Stimulated activated effector memory CD8-positive, alpha-beta T cell treated with anti-CD3 and anti-CD28 coated beads, Interleukin-12 subunit alpha, Interleukin-12 subunit beta, amount 100 ng/mL, for 72 hours (primary cell): ENCODE measurements at places on chromosomes 6 and 20.

- DNase-seq: no peak
Measured at GRCh38 chr6:125097186-125097585, 56.4 kb upstream of the TPD52L1 start.

- no peak for DNase-seq
Measured at GRCh38 chr20:5918856-5919625, 31.3 kb downstream of the TRMT6 start.

GRCh38 chr6:169965657-169966311, 214.4 kb downstream of the ERMARD start:
- no peak for DNase-seq

- no peak for DNase-seq
Measured at GRCh38 chr20:32553618-32554017, 31.5 kb downstream of the NOL4L start.

GRCh38 chr20:19562426-19562825, 195.6 kb upstream of the RIN2 start:
- no peak for DNase-seq

GRCh38 chr6:27242589-27243265, 4.8 kb upstream of the PRSS16 start:
- DNase-seq: no peak

- no peak for DNase-seq
Measured at GRCh38 chr6:16837217-16837972, 76.1 kb upstream of the ATXN1 start.

- no peak for DNase-seq
Measured at GRCh38 chr20:37856932-37857660, 45.8 kb upstream of the VSTM2L start.
